ENCODE measurements at places on chromosomes 1 and 21.

GRCh38 chr1:17297991-17298390, 10.0 kb upstream of the PADI4 start:
- DNase-seq, result no peak

DNA sequence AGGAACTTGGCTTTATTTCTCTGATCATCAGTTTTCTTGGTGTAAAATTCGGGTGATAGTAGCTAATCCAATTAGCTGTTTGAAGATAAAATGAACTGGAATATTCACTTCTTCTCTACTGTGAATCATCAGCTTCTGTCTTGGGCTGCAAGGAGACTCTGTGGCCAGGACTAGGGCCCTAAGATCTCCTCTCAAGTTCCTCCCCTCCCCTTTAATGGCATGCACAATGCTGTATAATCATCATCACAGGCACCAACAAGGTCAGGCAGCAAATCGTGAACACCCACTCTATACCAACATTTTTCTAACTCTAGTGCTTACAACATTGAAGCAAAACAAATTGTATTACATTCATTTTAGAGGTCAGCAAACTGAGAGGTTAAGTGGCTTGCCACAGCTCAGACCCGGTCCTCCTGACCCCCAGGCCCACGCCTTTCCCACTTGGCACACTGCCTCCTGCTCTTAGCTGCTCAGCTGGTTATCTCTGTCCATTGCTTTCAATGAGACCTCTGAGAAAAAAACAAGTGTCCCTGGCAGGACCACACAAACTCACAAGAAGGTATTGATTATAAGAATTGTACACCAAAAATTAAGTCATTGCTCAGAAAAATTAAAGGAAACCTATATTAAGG, 31.8 kb downstream of the LRRC52 start:
- DNase-seq, result no peak

DNA sequence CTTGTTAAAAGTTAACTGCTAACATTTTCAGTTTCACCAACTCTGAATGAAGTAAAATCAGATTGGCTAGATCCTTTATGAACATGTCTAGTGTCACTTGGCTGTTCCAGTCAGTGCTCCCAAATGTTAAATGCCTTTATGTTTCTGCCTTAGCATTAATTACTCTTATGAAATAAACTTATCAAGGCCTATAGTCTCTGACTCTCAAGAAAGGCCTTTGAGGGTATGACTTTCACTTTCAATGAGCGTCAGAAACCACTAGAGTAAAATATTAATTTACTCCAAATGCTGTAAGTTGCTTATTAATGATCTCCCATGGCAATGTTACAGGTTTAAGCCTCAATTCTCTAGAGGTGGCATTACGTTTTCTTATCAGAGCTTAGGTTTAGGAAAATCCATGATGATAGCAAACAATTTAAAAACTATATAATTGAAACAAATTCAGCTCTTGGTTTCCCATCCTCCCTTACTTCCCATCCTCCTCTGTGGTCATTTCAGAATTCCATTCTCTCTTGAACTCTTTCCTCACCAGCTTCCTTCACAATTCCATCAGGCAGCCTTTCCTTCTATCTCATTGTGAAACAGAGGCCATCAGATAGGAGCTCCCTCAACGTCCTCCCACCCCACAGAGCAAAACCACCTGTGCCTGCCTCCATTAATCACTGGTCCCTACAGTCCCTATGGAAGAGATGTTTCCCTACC, 108.6 kb upstream of the COP1 start:
- no peak for DNase-seq

DNA sequence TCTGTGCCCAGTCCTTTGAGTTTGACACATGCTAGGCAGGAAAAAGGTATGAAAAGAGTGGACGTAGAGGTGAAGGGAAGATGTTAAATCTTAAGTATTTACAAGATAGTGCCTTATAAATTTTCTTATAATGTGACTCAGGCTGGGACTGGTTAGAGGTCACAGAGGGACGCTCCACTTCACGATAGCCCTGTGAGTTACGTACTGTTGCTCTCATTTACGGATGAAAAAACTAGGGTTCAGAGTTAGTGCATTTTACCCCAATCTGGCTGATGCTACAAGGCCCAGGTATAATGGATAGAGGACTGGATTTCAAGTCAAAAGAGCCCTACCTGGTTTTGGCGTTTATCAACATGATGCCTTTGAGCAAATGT, 1.4 kb upstream of the TUT4 start:
- DNase-seq, result no peak

DNA sequence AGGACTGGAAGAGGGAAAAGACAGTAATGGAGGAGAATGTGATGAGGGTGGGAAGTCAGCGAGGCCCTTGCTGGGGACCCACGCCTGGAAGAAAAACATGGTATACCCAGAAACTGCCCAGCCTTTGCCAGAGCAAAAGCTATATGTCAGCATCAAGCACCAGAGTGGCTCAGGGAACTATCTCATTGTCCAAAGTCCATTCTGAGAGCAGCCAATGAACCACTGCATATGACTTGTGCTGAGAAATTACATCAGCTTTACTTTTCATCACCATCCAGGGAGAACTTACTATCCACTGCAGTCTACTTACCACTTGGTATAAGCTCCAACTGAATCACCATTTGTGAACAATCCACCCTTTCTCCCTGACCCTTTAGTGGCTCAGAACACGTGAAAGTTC, 148.1 kb downstream of the TTLL7 start:
- DNase-seq, result no peak

DNA sequence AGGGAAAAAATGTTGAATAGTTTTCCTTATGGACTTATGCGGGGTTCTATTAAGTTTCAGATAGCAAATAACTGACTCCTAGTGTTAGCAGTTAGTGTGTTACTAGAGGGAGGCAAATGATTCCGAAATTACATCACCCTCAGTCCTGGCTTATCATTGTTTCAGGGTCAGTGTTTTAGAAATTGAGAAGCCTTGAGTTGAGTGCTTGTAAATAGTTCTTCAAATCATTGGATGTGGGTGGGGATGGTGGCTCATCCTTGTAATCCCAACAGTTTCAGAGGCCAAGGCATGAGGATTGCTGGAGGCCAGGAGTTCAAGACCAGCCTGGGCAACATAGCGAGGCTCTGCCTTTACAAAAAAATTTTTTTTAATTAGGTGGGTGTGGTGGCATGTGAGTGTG, 21.3 kb downstream of the SOAT1 start:
- DNase-seq, result no peak

- DNase-seq, result no peak
Observed at GRCh38 chr1:82785268-82785790, 984.6 kb downstream of the ADGRL2 start.

GRCh38 chr1:211933946-211934714, 101.2 kb downstream of the INTS7 start:
- no peak for DNase-seq

GRCh38 chr1:101664726-101665125, 332.0 kb downstream of the OLFM3 start:
- DNase-seq, result no peak
